ENCODE measurements at places on chromosomes 5 and 9. TPM values are rescaled to one million over a fixed set of nuclear protein-coding genes. Genes with fewer than 3 reads are reported as not detected.

The CCDC180 gene
- total RNA-seq = 16.1 TPM

The PAEP gene
- not detected for total RNA-seq

The GADD45G gene
- total RNA-seq = 8.3 TPM

The PDGFRB gene
- total RNA-seq = 90.9 TPM

The SPINK1 gene
- total RNA-seq = not detected

The SPATA31C1 gene
- total RNA-seq = not detected

The UNC13B gene
- 13.9 TPM for total RNA-seq

The NR5A1 gene
- not detected for total RNA-seq

The ZFP2 gene
- 1.9 TPM for total RNA-seq

The PCDHGA8 gene
- total RNA-seq = 3.3 TPM

The TTC39B gene
- 22.9 TPM for total RNA-seq

The PCDHB6 gene
- total RNA-seq = 0.39 TPM

The OR1J2 gene
- total RNA-seq = not detected

The CYLC2 gene
- not detected for total RNA-seq

The TBC1D2 gene
- 3.2 TPM for total RNA-seq

The FOXD4L5 gene
- 0.10 TPM for total RNA-seq

The LPAR1 gene
- total RNA-seq = 47.3 TPM

The SLC6A19 gene
- total RNA-seq = not detected

The ANKRD33B gene
- 7.4 TPM for total RNA-seq

The MFAP3 gene
- 67.9 TPM for total RNA-seq

The CNTNAP3 gene
- 4.2 TPM for total RNA-seq

The KIAA0825 gene
- total RNA-seq = 13.4 TPM

The IL4 gene
- total RNA-seq = not detected

The SLC34A3 gene
- not detected for total RNA-seq

The PDE6A gene
- not detected for total RNA-seq

The SVEP1 gene
- 44.6 TPM for total RNA-seq

The SPATA6L gene
- 2.1 TPM for total RNA-seq

The IRGM gene
- total RNA-seq = 0.39 TPM

The PRLR gene
- 3.6 TPM for total RNA-seq

The ANKRD18B gene
- total RNA-seq = 1.7 TPM

The HOMER1 gene
- 20.3 TPM for total RNA-seq

The SLCO4C1 gene
- total RNA-seq = 4.2 TPM

The FYB1 gene
- 6.2 TPM for total RNA-seq

The INSL4 gene
- not detected for total RNA-seq

The NME5 gene
- 1.3 TPM for total RNA-seq

The GARIN3 gene
- not detected for total RNA-seq

The GRM6 gene
- total RNA-seq = not detected

The KCNMB1 gene
- 0.20 TPM for total RNA-seq

The UBTD2 gene
- 42.5 TPM for total RNA-seq

The F2RL1 gene
- total RNA-seq = 32.4 TPM

The LRRC14B gene
- 0.79 TPM for total RNA-seq

The SPATA9 gene
- total RNA-seq = 2.3 TPM

The CCDC183 gene
- 0.59 TPM for total RNA-seq

Measured in skin of body (tissue), 3 donors.